Stimulated activated CD8-positive, alpha-beta memory T cell treated with anti-CD3 and anti-CD28 coated beads, Interleukin-2, amount 100 ng/mL, for 1 hour (primary cell): ENCODE measurements at places on chromosomes 5 and 9.

DNA sequence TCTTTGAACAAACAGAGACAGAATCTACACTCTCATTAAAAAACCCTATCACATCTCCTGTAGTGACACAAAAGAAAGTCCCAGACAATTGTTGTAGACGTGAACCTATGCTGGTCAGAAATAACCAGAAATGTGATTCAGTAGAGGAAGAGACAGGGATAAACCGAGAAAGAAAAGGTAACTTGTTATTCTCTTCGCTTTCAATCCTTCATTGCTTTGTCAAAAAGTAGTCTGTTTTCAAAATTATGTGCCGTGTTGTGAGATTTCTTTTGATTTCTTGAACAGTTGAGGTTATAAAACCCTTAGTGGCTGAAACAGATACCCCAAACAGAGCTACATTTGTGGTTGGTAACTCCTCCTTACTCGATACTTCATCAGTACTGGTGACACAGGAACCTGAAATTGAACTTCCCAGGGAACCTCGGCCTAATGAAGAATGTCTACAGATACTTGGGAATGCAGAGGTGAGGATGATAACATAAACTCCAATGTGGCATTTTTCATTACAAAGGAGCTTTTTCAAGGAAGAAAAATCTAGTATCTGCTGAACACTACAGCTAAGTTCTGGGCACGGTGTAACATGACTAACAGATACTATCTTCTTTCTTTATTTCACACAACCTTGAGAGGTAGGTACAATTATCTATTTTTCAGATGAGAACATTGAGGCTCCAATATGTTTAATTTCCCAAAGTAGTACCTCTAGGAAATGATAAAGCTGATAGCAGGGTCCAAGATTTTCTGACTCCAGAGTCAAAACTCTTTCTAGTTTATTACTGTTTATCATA is 14.3 kb downstream of the HMGCR start:
- DNase-seq = no peak

GRCh38 chr5:88761269-88761850 is 121.6 kb downstream of the MEF2C start:
- no peak for DNase-seq

GRCh38 chr5:102537011-102537410 is 38.2 kb upstream of the SLCO6A1 start:
- DNase-seq = no peak

DNA sequence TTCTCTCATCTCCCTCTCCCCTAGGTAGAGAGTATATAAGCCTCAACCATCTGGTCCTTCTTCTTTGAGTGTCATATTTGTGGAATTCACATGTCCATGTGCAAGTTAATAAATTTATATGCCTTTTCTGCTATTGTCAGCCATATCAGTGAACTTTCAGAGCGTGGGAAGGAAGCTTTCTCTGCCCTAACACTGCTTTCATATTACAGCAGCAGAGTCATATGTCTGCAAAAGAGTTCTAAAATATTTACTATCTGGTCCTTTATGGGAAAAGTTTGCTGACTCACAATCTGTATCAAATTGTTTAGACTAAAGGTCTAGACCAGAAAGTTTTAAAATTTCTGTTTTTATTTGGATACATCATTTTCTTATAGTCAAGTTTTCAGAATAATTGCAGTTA is 669.0 kb downstream of the LRRC70 start:
- no peak for DNase-seq

DNA sequence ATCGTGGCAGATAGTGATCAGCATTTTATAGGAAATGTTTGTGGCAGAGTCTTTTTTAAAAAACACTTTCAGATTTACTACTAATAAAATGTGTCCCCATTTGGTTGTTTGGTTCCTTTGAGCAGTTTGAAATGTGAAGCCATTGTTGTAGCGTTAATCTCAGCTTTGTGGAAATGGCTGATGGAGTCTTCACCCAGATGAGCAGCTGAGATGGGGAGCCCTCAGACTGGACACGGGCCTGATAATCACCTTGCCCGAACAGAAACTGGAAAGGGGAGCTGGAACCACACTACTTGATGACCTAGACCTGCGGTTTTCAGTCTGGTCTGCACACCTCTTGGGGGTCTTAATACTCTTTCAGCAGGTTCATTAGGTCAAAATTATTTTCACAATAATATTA is 20.6 kb upstream of the ANP32B start:
- DNase-seq = no peak

DNA sequence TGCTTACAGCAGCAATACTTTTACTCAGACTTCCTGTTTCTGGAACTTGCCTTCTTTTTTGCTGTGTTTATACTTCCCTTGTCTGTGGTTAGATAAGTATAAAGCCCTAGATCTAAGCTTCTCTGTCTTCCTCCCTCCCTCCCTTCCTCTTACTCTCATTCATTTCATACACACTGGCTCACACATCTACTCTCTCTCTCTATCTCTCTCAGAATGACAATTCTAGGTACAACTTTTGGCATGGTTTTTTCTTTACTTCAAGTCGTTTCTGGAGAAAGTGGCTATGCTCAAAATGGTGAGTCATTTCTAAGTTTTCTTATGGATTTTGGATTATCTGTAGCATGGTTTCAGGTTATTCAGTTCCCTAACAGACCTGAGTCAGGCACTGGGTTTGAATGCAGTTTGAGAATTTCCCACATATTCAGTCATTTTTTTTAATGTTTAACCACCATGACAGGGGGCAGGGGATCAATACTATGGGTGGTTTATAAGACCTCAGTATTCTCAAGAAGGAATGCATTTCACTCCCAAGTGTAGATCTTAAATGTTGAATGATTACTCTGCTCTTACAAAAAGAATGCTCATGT is at the start of gene IL7R:
TSS of gene IL7R (plus strand) at position 127 of the 587 bp plus-strand sequence. CDS start at position 214, 87 bp downstream.
- no peak for DNase-seq

DNA sequence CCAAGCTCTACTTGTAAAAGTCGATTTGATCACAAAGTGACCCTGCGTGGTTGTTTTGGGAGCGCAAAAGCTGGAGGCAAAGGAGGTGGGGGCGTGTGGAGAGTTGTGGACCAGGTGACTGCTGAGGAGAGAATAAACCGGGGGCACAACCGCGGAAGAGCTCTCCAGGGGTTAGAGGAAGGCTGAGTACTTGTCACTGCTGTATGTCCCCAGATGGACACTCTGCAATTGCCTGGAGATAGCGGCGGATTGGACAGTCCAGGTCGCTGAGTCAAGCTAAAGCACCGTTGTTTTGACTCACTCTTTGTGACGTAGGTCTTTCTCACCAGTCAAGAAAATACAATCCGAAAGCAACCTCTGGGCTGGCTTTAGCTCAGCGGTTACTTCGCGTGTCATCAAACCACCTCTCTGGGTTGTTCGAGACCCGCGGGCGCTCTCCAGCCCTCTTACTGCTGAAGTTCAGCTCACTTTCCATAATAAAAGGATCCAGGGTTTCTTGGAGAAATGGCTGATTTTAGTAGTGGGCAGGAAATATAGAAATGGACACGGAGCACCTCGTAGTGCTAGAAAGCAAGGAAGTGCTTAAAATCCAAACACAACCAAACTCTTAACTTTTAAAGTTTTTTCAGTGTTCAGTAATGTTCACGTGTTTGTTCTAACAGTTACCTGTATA is 25.7 kb downstream of the ZMAT2 start:
- peak; percentile 9 for DNase-seq

DNA sequence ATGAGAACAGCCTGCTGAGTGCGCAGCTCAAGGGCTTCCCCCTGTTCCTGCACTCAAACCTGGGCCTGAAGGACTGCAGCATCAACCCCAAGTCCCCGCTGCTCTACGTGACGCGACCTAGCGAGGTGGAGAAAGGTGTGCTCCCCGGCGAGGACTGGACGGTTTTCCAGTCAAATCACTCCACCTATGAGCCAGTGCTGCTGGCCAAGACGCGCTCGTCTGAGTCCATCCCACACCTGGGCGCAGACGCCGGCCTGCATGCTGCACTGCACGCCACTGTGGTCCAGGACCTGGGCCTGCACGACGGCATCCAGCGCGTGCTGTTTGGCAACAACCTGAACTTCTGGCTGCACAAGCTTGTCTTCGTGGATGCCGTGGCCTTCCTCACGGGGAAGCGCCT is 19.9 kb downstream of the NDST1 start:
- no peak for DNase-seq
